PC-9 (cell line): ENCODE measurements at places on chromosomes 11 and 22. TPM values are rescaled to one million over a fixed set of nuclear protein-coding genes. Genes with fewer than 3 reads are reported as not detected.

- DNase-seq, result no peak
These were observed 333.3 kb downstream of the MIAT start for GRCh38 chr22:26990503-26991189.

DNA sequence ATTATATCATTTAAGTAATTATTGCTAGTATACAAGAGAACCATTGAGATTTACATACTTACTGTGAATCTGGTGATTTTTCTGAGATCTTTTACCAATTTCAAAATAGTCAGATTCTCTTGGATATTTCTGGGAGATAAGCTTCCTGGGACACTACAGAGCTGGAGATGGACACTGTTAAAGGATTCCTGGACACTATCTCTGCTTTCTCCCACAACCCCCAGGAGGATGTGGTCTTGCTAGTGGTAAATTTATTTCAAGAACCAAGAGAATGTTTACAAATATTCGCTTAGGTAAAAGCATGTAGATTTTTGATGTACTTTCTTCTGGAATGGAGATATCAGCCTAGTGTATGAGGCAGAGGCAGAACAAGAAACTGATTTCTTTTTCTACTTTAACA is 12.9 kb downstream of the CCDC82 start:
- DNase-seq, result peak; percentile 10

GRCh38 chr22:20425566-20426258 is 11.9 kb downstream of the SCARF2 start:
- DNase-seq, result no peak

- DNase-seq, result no peak
These were observed 49.1 kb downstream of the PISD start for GRCh38 chr22:31612891-31613285.

The GLB1L2 gene
- total RNA-seq, result 28.8 and 32.2 TPM in 2 replicates

The CDHR5 gene
- not detected in 2 replicates for total RNA-seq

GRCh38 chr11:113256431-113257202 is 57.8 kb upstream of the TTC12 start:
- DNase-seq, result no peak

DNA sequence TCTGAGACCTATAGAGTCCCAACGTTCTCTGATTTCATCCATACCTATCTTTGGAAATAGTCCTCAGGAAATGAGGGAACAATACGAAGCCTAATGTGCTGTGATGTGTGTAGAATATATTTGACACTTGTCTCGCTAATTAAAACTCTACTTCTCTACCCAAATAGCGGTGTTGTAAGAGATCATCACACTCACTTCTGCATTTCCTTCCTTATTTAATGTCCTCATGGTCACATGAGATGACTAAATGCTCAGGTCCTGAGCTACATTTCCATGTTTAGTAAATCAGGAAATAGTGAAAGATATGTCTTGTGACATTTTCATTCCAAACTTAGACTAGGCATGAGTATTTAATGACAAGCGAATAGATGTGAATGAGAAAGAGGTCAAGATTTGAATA is 112.3 kb downstream of the MAML2 start:
- no peak for DNase-seq

- DNase-seq, result no peak
These were observed 2.6 kb upstream of the NCF4 start for GRCh38 chr22:36858156-36858555.

DNA sequence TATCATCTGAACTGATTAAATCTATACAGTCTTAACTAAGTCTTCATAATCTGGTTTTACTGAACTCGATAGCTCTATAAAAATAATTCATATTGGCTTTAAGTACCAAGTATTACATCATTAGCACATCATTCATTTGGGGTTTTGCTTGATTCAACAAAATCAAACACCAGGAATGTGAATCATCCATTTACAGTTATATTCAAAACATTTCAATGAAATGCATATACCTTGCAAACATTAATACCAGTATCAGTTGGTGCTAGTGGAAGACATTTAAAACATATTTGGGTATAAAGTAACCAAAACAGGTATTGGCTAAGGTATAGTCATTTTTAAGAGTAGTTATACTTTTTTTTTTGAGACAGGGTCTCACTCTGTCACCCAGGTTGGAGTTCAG is 12.2 kb upstream of the CCDC89 start:
- no peak for DNase-seq

DNA sequence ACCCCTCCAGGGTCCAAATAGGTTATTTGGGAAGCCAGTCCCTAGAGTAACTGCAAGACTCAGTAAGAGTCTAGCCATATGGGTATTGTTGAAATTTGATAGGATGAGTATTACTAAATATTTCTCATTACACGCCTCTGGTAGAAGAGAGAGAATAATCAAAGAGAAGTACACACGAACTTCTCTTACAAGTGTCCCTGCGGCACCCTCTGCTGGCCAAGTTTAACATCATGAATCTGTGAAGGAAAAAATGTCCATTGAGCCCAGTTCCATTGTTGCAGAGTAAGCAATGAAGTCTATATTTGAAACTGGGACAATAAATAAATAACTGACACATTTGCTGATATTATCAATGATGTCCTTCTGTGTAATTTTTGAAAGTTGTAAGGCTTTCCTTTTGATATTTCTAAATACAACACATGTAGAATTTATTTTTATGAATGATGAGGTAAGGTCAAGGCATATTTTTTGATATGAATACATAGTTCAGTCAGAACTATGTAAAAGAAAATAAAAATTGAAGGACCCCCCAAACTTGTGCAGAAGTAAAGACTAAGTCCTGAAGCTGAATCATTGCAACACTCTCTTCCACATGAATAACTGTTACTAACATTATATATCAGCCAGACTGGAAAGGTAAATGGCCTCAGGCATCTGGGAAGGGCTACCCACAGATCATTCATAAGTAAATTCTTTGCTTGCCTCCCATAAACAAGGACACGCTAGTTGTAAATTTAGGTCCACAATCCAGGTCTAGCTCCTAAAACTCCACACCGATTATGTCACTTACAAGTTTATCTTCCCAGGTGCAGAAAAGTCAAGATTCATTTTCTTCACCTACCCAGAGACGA is 10.0 kb downstream of the OR51L1 start:
- DNase-seq, result no peak

- DNase-seq, result no peak
These were observed 12.1 kb downstream of the PPM1F start for GRCh38 chr22:21940521-21940920.

GRCh38 chr11:118012083-118012669 is 26.0 kb downstream of the IL10RA start:
- DNase-seq, result peak; percentile 45

- no peak for DNase-seq
These were observed 65.0 kb downstream of the SLC36A4 start for GRCh38 chr11:93132836-93133235.

DNA sequence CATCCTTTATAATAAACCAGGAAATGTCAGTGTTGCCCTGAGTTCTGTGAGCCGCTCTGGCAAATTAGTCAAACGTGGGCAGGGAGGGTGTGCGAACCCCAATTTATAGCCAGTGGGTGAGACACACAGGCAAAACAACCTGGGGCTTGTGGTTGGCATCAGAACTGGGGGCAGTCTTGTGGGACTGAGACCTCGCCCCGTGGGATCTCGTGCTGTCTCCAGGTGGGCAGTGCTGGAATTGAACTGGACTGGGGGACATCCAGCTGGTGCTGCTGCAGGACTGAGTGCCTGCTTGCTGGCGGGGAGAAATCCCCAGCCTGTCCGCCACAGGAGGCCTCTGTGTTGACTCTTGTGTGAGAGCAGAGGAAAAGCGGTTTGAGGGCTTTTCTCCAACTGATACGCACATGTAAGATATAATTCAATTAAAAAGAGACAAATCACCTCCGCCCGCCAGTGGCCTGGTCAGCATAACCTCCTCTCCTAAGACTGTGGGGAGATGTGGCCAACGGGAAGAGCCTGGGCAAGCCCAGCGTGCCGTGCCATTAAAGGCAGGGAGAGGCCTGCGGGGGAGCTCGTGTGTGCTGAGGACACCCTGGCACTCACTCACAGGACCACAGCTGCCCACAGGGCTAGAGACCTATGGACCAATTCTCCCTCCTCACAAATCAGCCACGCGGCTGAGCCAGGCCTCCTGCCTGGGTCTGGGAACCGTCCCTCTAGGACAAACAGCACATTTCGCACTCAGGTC is 18.4 kb downstream of the SULT4A1 start:
- DNase-seq, result no peak

GRCh38 chr11:72552399-72552910 is 118.1 kb upstream of the CLPB start:
- no peak for DNase-seq

The TCN2 gene
- total RNA-seq, result 11.5 and 12.9 TPM in 2 replicates

DNA sequence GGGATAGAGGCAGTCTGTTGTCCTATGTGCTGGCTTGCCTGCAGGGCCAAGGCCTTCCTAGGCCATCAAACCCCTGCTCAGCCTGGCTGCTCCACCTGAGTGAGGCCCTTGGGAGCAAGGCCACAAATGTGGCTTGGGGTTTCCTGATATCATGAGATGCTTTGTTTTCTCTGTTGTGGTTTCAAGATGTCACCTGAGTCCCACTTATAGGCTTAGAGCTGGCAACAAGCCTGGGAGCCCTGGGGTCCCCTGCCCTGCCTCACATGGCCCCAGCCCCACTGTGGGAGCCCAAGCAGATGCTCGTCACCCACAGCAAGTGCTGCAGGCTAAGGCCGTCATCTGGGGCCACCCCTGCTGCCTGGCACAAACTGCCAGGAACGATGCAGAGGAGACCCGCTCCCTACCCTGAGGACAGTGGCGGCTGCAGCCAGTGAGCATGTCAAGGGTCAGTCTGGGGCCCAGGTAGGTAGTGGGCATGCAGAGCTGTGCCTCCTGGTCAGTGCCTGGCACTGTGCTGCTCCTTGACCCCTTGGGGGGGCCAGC is 75.4 kb upstream of the KCNQ1OT1 start:
- DNase-seq, result no peak

GRCh38 chr22:24153353-24153752 is 27.9 kb upstream of the SUSD2 start:
- DNase-seq, result no peak

GRCh38 chr11:1742371-1742770 is 8.0 kb downstream of the IFITM10 start:
- DNase-seq, result no peak

DNA sequence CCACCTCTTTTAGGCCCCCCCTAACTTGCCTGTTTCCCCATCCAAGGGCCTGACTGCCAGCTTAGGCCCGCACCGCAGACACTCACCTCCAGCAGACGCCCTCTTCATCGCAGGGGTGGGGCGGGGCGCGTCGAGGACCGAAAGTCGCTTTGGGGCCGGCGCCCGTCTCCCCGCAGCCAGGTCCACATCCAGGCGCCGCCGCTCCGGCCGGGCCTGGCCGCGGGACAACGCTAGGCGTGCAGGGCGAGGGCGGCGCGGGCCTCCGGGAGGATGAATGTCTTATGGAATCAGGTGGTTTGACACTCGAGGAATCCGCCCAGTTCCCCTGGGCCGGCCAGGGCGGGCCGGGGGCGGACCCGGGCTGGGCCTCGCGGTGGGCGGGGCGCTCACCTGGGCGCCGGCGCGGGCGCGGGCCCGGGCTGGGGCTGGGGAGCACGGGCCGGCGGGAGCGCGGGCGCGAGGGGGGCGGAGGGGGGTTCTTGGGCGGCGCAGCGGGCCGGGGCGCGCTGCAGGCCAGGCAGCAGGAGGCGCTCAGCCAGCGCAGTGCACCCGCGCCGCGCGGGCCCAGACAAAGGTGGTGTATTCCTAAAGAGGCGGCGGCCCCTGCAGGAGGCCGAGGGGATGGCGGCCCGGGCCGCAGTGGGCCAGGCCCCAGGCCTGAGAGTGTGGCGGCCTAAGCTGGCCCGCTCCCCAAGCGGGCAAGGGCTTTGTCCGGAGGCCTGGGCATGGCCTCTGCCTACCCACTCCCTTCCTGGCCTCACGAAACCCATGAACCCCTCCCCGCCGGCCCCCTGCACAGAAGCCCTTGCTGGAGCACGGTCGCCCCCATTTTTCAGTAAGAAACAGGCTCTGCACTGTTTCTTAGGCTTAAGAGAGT is 177.6 kb downstream of the IGLL1 start:
- peak; percentile 66 for DNase-seq

GRCh38 chr11:62770778-62771143 is 435 bp upstream of the TAF6L start:
- DNase-seq, result no peak

DNA sequence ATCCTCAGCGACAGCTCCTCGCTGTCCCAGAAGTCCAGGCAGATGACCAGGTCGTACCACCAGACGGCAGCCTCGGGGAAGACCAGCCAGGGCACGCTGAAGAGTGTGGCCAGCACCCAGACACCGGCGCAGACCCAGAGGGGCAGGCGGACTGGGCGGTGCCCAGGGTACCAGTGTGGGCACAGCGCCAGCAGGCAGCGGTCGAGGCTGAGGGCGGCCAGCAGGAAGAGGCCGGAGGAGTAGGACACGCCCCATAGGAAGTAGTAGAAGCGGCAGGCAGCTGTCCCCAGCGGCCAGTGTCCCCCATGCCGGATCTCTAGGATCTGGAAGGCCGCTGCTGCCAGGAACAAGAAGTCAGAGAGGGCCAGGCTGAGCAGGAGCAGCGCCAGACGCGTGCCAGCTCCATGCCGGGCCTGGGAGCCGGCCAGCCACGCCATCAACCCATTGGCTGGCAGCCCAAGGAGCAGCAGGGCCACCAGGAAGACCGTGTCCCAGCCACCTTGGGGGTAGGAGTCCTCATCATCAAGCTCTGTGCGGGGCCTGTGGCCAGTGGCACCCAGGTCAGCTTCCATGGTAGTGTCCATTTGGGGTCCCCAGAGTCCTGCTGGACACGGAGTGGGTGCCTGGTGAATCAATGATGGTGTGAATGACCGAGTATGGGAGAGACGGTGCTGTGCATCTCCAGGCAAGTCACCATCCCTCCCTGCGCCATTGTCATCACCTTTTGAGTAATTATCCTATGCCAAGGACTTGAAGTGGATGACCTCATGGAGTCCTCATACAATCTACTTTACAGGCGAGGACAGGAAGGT is at the start of gene GPR152:
Gene GPR152, minus strand, starts transcription at position 589 of the 812 bp plus-strand sequence. Its CDS starts 5 bp downstream, at position 584.
- DNase-seq, result no peak

The OR51I1 gene
- total RNA-seq, result not detected in 2 replicates

DNA sequence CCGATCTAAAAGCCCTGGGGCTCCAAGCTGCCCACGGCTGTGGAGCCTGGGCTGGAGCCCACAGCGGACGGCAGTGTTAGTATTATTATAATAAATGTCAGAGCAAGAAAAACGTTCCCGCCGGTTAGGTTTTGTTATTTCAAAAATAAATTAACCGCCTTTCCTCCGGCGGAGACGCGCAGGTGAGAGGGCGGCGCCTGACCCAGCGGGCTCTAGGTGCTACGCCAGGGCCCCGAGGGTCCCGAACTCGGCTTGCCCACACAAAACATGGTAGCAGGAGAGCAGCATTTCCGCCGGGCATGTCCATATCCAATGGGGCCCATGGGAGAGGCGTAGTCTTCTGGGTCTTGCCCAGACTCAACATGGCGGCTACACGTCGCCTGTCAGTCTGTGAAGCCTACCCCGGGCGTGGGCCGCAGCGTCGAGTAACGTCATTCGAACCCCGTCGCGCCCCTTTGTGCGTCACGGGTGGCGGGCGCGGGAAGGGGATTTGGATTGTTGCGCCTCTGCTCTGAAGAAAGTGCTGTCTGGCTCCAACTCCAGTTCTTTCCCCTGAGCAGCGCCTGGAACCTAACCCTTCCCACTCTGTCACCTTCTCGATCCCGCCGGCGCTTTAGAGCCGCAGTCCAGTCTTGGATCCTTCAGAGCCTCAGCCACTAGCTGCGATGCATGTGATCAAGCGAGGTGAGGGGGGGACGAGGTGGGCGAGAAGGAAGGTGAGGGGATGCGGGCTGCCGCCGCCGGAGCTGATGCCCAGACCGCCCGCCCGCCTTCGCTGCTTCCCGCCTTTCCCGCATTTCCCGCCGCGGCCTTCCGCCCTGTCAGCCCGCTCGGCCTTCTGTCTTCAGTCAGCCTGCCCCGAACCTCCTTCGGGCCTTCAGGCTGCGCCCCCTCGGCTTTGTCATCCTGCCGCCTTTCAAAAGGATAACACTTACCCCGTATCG is at the start of gene RRM1:
Gene RRM1, plus strand, starts transcription at position 452 of the 944 bp plus-strand sequence. Its CDS starts 214 bp downstream, at position 666.
- peak; percentile 66 for DNase-seq

The BIRC2 gene
- 33.7 and 37.5 TPM in 2 replicates for total RNA-seq
